ENCODE measurements at places on chromosomes 13 and 19.

DNA sequence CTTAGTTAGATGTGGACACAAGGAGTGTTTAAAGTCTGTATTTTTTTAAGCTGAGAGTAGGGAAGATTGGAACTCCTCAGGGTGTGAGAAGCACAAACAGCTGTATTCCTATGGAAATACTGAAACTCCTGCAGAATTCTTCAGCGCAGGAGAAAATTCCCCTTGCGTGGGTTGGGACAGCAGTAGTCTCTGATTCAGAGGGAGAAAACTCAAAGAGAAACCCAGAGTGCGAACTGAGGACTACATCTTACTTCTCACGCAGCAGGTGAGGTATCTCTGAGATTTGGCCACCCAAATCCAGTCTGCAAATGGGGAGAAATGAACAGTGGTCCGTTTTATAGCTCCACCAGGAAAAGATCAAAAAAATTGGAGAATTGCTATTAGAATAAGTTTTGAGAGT, 60.9 kb downstream of the FRY start:
- DNase-seq: no peak

DNA sequence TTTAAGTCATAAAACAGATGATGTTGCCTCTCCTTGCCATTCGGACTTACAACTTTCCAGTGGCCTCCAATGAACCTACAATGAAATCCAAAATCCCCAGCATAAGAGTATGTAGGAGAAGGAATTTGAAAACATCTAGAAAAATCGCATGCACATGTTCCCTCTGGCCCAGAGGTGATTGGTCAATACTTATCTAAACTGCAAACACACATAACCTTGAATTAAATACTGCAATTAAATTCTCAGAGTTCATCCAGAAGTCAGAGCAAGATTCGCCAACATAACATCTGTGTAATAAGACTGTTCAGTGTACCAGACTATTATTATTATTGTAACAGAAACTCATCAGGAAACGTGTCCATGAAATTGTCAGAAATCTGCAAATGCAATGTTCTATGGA, 82.2 kb upstream of the USP29 start:
- no peak for DNase-seq

- DNase-seq: no peak
Observed at GRCh38 chr19:13173139-13173737, 23.0 kb downstream of the IER2 start.

GRCh38 chr13:33487575-33488243, 202.2 kb upstream of the STARD13 start:
- no peak for DNase-seq

GRCh38 chr13:113813749-113814434, 50.0 kb downstream of the GAS6 start:
- no peak for DNase-seq
